Stimulated activated CD8-positive, alpha-beta memory T cell treated with anti-CD3 and anti-CD28 coated beads, Interleukin-15, amount 100 ng/mL, for 24 hours (primary cell): ENCODE measurements at places on chromosomes 5 and 9.

GRCh38 chr9:111151537-111151936 lies 113.3 kb upstream of the LPAR1 start:
- no peak for DNase-seq

GRCh38 chr5:87588316-87588715 lies 175.6 kb upstream of the CCNH start:
- no peak for DNase-seq

GRCh38 chr5:61333321-61333953 lies 1.4 kb downstream of the ZSWIM6 start:
- no peak for DNase-seq

- DNase-seq: no peak
These were observed 111.8 kb downstream of the CAVIN4 start for GRCh38 chr9:100689635-100690034.

DNA sequence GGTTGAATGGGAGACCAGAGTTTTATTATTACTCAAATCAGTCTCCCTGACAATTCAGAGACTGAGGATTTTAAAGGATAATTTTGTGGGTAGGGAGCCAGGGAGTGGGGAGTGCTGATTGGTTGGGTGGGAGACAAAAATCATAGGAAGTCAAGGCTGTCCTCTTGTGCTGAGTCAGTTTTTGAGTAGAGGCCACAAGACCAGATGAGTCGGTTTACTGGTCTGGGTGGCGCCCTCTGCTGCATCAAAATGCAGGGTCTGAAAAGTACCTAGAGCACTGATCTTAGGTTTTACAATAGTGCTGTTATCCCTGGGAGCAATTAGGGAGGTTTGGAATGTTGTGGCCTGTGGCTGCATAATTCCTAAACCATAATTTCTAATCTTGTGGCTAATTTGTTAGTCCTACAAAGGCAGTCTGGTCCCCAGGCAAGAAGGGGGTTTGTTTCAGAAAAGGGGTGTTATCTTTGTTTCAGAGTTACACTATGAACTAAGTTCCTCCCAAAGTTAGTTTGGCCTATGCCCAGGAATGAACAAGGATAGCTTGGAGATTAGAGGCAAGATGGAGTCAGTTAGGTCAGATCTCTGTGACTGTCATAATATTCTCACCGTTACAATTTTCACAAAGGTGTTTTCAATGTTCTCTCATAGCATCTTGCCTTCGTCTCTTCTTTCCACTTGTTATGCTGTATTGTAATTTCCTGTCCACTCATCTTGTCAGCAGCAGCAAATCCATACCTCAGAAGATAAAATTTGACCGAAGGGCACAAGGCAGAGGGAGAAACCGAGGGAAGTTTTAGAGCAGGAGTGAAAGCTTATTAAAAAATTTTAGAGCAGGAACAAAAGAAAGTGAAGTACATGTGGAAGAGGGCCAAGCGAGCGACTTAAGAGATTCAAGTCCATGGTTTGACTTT lies 59.2 kb upstream of the CLINT1 start:
- peak; percentile 13 for DNase-seq

- DNase-seq: no peak
These were observed 268.2 kb upstream of the RFX3 start for GRCh38 chr9:3793971-3794383.

- DNase-seq: no peak
These were observed 228.7 kb downstream of the TUSC1 start for GRCh38 chr9:25449503-25449902.

DNA sequence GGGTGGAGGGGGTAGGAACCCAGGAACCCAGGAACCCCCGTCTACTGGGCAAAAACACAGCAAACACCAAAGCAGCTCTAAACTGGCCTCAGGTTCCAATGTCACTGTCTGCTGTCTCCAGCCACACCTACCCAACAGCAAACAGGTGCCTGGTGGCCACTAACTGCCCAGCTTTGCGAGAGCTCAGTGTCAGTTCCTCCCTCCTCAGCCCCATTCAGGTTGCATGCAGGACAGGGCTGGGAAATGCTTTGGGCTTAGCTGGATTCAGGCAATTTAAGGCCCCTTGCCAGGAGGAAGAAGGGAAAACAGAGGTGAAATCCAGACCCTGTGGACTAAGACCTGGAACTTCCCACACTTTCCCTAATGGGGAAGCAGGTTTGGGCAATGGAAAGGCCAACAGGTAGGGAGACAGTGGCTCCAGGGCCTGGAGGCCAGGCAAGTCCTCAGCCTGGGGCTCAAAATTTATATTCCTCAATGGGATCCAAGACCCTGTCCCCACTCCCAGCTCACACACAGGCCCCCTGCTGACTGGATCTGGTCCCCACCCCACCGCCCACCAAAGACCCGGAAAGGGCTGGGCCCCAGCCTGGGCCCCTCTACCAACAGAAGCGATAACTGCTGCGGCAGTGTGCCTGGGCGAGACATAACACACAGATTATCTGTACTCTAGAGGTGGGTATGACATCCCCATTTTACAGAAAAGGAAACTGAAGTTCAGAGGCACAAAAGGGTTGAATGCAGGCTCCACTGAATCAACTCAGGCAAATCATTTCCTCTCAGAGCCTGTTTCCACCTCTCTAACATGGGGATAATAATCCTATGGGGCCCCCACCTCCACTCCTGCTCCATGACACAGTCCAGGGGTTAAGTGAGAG lies 3.5 kb downstream of the EEIG1 start:
- DNase-seq: no peak

DNA sequence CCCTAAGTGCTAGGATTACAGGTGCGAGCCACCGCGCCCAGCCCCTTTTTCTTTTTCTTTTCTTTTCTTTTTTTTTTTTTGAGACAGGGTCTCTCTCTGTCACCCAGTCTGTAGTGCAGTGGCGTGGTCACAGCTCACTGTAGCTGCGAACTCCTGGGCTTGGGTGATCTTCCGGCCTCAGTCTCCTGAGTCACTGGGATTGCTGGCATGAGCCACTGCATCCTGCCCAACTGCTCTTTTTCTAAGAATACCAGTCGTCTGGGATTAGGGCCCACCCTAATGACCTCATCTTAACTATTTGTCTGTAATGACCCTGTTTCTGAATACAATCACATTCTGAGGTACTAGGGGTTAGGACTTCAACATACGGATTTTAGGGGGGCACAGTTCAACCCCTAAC lies 34.1 kb upstream of the NANS start:
- no peak for DNase-seq

GRCh38 chr9:98869078-98869745 lies 61.7 kb downstream of the GALNT12 start:
- DNase-seq: no peak

DNA sequence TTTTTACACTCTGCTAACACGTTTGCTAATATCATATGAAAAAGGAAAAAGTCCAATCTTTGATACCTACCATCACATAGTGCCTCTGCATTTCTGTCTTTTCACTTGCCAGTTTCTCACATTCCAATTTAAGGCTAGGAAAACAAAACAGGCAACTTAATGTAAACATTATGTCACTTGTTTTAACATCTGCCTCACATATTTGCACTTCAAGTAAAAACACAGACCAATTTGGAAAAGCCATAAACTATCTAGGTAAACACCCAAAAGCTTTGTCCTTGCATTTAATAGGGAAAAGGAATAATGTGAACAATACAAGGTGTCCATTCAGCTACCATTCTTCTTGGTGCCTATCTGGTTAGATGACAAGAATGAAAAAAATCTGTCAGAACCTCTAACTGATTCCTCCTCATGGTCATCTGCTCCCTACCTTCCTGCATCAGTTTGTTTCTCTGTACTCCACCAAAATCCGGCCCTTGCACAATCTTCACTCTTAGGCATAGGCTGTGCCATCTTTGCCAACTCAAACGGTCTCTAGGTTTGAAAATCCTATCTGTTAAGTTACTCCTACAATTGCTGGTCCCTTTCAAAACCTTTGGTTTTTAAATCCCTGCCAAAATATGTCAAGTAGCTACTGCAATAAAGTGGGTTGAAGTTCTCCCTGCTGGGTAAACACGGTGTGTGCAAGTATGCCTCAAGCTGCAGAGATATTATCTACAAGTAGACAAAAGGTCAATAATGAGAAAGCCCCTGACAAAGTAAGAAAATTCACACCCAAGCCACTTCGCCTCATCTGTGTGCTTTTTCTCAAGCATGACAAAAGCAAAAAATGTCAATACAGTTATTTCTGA lies 3.4 kb downstream of the TLE1 start:
- DNase-seq: no peak

GRCh38 chr5:91417219-91417618 lies 34.1 kb upstream of the ARRDC3 start:
- DNase-seq: no peak

DNA sequence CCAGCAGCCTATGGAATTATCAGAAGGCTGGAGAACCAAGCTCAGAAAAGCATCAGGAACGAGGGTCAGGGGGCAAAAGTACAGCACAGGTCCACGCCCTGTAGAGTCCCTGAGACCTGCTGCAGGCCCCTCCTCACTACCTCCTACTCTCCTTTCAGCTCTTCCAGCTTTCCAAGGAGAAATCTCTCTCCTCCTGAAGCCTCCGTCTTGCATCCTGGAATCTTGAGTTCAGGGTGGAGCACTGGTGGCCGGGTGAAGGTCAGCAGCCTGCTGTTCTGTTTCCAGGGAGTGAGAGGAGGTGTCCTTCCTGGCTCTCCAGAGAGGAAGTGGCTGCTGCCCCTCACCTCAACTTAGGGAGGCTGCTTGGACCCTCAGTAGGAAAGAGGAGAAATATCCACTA lies 342.3 kb downstream of the ZSWIM6 start:
- no peak for DNase-seq
